Stimulated activated naive CD8-positive, alpha-beta T cell treated with anti-CD3 and anti-CD28 coated beads, Interleukin-15, amount 100 ng/mL, for 72 hours (primary cell): ENCODE measurements at places on chromosomes 6 and 20.

- DNase-seq = no peak
These were observed 1190.5 kb upstream of the EYS start for GRCh38 chr6:66897576-66897975.

DNA sequence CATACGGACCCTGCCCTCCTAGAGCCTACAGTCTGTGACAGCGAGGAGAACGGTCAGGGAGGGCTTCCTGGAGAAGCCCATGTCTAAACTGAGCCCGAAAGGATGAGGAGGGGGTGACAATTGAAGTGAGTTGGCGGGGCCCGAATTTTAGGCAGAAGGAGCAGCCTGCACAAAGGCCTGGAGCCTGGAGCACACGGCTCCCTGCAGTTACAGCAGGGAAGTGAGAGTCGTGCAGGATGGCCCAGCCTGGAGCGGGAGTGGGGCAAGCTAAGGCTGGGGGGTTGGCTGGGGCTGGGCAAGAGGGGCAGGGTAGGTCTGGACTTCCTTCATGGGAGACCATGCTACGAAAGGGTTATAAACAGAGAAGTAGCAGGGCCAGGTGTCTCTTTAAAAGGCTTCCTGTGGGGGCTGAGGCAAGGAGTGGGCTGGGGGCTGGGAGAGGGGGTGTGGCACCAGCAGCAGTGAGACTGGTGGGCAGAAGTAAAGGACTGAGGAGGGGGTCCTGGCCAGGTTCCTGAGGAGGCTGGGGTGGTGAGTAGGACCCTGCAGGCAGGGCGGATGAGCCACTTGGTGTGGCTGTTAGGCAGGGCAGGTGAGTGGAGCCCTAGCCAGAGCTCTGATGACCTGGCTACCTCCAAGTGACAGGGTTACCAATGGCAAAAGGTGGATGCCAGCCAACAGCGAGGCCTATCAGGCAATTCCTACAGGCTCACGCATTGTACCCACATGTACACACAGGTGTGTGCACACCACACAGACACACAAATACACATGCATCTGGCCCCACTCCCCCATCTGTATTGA lies 119.2 kb downstream of the MRPL14 start:
- DNase-seq = no peak

DNA sequence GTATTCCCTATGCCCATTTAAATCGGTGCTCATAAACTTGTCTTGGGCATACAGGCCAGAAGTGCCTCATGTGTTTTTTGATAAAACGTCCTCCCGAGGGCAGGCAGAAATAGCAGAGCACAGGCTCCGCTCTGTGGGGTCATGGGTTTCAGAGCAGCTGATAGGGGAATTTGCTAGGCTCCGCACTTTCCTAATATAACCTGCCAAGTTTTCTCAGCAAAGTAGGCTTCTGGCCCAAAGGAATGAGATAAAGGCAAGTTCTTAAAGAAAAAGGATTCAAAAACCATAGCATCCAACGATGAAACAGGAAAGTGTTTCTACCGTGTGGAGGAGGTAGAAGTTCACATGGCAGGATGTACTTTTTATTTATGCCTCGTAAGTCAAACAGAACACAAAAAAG lies 69.8 kb upstream of the RALGAPA2 start:
- DNase-seq = no peak

- no peak for DNase-seq
These were observed 150.8 kb upstream of the FAM83B start for GRCh38 chr6:54695815-54696214.

- no peak for DNase-seq
These were observed 74.8 kb downstream of the HACE1 start for GRCh38 chr6:104784884-104785283.

DNA sequence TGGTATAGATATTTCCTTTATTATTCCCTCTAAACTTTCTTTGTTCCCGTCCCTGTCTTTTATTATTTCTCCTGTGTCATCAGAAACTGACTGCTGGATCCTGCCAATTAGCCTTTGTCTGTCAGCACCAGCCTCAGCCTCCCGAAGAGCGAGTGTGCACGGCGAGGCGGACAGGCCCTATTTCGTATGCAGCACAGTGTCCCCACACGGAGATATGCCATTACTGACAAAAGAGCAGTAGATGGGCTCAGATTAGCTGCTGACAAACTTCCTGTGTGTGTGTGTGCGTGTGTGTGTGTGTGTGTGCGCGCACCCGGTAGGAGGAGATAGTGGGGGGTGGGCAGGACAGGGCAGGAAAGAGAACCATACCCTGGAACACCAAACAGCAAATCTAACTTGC lies 99.5 kb upstream of the ZFP64 start:
- DNase-seq = no peak

DNA sequence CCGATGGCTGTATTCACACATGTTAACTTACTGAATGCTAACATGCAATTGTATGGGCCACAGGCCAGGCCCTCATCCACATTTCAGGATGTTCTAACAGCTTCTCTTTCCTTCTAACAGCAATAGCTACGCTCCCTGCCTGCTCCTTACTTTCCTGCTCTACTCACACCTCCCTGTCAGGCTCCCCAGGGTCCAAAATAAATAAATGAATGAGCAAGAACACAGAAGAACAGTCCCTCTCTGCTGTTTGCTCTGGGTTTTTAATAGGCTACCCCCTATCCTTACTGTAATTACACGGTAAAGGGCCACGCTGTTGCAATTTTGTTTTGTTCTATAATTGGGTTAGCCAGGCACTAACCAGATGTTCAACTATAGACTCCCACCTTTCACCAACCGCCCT lies 135.6 kb downstream of the GMDS start:
- no peak for DNase-seq

- no peak for DNase-seq
These were observed 60.8 kb downstream of the ERMARD start for GRCh38 chr6:169812257-169812644.

GRCh38 chr6:39617520-39617919 lies 107.7 kb downstream of the KIF6 start:
- DNase-seq = no peak

DNA sequence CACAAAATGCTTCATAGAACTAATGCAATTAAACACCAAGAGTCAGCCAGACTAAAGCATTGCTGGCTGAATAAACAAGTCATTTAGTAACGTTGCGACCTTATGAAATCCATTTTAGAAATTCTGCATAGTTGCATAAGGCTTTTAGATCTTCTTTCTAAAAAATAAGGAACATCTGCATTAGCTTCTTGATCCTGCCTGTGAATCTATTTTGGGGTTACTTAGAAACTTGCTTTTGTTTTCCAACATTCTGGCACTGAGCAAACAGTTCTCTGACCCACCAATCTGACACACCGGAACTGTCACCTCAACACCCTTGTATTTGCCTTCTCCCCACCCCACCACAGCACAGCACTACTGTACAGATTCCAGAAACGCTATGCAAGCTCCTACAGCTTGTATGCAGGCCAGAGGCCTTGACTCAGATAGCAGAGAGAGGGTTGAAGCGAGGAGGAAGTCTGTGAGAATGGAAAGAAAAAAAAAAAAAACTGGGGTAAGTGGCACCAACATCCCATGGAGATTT lies 55.0 kb downstream of the KIF13A start:
- DNase-seq = no peak

GRCh38 chr6:167577891-167578361 lies 248.8 kb upstream of the AFDN start:
- no peak for DNase-seq

DNA sequence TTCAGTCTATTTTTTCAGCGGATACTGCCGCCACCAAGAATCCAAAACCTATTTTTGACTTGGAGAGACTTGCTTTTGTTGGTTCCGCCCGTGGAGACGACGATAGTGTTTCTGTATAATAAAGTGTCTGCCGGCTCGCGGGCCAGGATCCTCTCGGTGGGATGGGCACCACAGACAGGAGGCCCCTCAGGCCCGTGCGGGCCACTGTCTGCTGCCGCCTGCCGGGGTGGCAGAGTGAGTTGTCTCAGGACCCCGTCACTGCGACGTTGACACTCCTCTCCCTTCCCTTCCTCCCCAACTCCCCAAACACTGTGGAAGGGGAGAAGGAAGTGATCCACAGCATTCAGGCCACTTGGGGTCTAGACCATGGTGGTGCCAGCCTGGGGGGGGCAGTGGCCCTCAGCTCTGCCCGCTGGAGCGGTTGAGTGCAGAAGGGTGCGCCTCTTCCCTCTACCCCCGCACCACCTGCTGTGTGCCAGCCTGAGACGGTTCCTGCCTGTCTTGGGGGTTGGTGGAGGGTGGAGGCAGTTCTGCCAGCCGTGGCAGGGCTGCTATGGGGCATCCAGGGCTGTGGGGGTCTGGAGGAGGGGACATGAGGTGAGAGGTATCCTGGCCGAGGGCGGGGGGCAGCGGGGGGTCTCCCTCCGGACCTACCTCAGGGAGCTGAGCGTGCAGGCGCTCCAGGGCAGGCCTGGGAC lies 17.5 kb downstream of the RBM38 start:
- DNase-seq = no peak

DNA sequence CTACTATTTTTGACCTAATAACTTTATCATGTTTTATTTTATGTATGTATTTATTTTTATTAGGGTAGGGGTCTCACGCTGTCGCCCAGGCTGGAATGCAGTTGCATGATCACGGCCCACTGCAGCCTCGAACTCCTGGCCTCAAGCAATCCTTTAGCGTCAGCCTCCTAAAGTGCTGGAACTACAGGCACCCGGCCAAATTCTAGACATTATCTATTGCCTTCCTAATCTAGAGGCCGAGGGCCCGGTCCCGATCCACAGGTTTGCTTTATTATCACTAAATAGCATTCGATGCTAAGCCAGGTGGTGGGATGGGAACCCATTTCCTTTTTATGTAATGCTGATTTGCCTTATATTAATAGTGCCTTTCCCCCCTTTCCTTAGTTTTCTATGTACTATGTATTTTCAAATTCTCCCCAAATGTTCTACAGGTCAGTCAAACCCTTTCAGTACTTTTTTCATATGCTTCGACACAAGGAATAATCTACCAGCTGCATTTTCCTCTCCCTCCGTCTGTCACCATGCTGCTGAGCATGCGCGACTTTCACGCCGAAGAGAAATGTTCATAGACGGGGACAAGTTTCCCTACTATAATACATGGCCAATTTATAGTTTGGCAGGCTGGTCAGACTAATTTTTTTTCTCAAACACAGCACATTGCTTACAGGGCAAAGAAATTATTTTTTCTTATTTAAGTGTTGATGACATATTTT lies 6.4 kb downstream of the SERPINB6 start:
- no peak for DNase-seq

DNA sequence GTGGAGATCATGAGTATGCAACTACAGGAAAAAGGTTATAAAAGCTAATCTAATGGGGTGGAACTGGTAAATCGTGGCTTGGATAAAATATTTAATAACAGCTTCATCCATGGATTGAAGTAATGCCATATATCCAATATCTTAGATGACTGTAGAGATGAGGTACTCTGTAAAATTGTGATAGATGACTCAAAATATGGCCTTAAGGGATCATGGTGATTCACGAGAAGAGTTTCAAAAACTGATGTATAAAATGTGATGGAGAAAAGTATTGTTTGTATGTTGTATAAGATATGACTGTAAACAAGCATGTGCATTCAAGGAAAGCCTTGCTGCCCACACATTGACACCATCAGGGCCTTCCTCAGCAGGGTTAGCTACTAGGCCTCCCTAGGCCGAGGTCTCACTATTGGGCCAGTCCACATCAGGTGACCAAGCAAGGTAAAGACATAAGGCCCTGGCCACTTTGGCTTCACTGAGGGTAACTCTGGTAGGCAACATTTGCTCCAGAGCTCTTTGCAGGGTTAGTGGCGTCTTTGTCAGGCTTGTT lies 17.7 kb upstream of the CCN6 start:
- no peak for DNase-seq

GRCh38 chr6:144447472-144447871 lies 162.3 kb downstream of the UTRN start:
- DNase-seq = no peak

DNA sequence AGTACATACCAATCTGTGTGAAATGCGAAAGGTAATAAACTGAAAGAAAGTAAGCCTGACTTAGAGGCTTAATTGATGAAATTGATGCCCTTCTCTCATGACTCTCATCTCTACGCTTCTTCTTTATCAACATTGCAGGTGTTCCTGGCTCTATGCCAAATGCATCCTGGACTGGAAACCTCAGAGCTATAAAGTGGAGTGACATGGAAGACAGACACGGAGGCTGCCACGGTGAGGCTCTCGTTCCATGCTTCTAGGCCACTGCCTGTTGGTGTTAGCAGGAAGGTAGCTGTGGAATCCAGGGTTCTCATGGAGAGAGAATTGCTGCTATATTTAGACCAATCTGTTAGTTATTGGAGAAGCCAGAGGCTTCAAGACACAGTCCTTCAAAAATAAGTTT lies 73.2 kb downstream of the C6orf52 start:
- DNase-seq = no peak

DNA sequence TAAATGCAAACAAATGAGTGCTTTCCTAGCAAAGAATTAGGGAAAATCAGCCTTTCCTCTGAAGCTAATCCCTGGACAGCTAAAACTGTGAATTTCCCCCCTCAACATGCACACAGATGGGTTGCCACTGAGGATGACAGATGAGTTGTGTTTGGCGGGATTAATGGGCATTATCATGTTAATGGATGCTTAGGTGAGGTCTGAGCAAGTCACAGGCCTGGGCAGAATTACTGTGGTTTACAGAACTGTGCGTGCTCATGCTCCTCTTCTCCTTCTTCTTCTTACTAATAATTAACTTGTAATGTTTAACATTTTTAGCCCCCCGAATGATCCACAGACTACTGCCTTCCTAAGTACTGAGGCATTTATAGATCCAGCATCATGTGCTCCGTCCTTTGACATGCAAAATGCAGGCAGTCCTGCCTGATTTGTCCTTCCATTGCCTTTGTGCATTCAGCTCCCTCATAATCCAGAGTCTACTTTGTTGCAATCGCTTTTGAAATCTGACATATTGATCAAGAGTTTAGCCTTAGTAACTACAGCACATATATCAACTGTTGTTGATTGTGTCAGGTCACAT lies 753.4 kb upstream of the MMS22L start:
- no peak for DNase-seq

- DNase-seq = peak; percentile 67
These were observed 21.2 kb downstream of the THEMIS start for GRCh38 chr6:127879685-127880084.

- no peak for DNase-seq
These were observed 46.6 kb downstream of the DTNBP1 start for GRCh38 chr6:15616261-15616660.

DNA sequence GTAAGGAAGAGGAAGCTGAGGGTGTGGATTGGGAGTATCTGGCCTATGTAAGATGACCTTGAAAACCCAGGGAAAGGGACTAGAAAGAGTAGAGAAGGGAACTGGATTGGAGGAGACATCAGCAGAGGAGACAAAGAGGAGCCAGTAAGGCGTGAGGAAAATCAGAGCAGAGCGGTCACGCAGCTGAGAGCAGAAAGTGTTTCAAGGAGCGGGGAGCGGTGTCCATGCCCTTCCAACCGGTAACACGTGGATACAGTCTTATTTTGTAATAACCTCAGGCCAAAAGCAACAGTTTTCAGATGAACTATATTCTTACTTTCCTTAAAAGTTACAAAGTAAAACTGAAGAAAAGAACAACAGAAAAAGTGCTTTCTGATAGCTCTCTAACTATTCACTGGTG lies 36.3 kb downstream of the L3MBTL3 start:
- no peak for DNase-seq

DNA sequence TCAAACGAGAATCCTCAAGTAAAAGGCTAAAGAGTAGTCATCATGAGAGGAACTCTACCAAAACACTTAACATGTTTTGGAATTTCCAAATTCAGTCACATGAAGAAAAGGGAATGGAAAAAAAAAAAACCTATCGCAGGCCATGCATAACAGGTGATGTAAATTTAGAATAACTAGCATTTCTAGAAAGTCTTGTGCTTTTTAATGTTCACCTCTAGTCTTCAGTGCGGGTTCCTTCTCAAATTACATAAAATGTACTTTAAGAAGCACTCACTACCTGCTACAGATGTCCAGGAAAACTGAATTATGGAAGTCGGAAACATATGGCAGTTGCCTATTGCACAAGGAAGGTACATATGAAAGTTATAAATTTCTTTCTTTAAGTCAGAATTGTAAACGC lies 6.1 kb upstream of the TBX18 start:
- DNase-seq = no peak
